Stimulated activated CD4-positive, alpha-beta T cell treated with anti-CD3 and anti-CD28 coated beads, TNF-alpha, amount 100 ng/mL, for 1 hour (primary cell): ENCODE measurements at places on chromosomes 12 and 14.
A peak's percentile ranks its signal among the peaks of the same experiment; 100 is the strongest.

DNA sequence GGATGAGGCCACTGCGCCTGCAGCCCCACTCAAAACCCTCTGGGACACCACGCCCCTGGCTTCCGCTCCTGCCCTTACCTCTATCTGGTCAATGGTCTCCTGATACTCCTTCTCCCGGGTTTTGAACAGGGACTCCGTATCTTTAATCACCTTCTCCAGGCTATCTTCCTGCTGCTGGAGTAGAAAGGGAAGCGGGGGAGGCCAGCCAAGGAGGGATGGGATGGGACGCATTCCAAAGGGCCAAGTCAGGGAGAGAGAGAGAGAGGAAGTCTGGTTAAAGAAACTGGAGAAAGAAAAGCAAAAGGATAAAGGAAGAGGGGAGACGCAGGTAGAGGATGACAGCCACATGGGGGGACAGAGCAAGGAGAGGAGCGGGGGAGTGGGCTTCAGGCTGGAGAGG lies 7.9 kb downstream of the IFFO1 start:
- no peak for DNase-seq

- DNase-seq: no peak
Observed at GRCh38 chr12:65496617-65497016, 218.1 kb downstream of the MSRB3 start.

- no peak for DNase-seq
Observed at GRCh38 chr12:120094485-120094884, 22.1 kb downstream of the RAB35 start.

- no peak for DNase-seq
Observed at GRCh38 chr12:75694534-75695268, 183.3 kb upstream of the KRR1 start.

DNA sequence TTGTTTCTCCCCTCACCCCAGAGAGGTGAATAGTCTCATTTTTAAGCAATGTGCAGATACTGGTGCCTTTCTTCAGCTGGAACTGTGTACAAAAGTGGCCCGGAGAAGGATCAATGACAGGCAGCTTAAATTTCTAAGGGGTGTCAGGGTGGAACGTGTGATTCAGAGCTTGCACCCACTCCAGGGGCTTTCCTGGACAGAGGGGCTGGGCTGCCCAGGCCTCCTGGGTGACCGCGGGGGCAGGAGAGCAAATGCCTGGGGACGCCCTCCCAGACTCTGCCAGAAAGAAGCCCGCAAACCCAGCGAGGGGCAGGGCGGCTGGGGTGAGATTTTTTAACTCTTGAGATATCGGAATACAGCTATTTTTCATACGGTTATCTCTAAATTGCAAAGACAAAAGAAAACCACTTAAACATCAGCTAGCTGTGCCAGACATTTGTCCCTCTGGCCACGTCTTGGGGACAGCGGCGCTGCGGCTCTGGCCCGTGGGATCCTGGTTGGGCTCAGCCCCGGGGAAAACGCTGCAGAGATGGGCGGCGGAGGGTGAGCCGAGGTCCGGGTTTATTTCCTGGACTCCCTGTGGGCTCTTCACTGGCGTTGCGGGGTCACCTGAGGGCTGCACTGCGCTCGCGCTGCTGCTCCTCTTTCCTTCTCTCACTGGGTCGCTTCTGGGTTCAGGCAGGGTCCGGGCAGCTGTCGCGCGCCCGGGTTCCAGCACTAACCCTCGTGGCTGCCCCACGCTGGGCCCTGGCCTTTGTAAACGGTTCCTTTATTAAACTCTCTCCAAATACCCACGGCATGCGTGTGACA lies 35.8 kb downstream of the NFKBIA start:
- no peak for DNase-seq

DNA sequence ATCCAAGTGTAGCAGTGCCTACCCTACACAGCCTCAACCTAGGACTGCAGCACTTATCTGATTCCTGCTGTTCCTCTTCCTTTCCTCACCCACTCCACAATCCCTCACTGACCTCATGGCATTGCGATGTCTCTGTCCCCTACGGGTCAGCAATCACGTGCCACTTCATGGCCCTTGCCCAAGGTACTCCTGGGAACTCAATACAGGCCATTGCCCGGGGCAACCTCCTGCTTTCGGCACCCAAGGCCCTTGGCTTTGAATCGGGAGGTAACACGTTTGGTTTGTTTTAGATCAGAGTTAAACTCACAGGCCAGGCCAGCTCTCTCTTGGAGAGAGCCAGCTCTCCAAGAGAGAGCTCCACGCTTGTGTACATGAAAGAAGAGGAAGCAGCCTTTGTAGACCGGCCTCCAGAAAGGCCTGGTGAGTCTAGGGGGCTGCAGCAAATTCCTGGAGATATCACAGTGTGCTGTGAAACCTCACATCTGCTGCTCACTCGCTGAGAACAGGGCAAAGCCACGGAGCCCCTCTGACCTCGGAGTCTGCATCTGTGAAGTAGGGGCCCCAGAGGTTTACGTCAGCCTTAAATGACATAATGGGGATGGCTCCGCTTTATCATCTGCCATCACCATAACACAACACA lies 12.2 kb downstream of the CLMN start:
- DNase-seq: no peak

DNA sequence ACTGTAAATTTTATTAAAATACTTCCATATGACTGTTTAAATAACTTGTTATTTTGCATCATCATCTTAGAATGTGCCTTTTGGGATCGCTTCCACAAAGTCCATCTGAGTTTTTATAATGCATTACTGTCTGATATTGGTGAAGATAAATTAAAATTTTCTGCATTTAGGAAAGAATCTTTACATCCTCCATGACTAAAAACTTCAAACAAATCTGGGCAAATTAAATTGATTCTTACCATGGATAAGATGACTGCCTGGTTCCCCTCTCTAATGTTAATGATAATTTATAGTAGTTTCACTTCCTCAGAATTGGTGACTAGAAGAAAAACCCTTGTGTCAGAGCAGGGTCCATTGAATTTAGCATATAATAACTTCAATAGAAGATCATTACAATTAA lies 94.7 kb upstream of the SLC38A4 start:
- no peak for DNase-seq

- DNase-seq: no peak
Observed at GRCh38 chr12:109378569-109378968, 30.9 kb downstream of the MYO1H start.

DNA sequence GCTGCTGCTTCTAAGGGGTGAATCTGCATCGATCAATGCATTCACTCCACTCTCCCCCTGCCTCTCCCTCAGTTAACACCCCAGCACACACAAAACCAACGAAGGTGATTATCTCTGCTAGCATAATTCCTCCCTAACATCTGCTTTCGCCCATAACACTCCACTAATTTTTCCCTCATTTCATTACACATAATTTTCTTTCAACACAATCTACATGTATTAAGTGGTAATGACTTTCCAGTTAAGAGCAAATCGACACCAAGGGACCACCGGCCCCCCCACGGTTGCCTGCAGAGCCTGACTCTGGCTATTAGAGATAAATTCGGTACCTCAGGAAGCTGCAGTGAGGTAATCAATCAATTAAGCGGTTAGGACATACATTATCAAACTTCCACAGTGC lies 1115.6 kb downstream of the BCL11B start:
- no peak for DNase-seq

DNA sequence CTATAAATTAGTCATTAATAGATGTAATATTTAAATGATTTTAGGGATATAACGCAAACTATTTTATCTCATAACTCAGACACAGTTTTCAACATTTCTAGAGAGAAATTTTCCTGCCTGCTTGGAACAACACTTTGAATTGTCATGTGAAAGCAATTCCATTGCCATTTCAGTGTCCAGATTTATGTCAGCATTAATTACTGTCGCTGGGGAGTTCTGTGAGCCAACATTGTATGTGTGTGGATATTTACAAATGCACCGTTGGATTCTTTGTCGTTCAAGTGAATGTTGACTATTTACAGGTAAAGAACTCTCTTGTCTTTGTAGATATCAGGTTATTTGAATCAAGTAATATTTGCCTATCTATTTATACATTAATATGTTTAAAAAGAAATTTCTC lies 465.3 kb upstream of the RGS6 start:
- DNase-seq: no peak

DNA sequence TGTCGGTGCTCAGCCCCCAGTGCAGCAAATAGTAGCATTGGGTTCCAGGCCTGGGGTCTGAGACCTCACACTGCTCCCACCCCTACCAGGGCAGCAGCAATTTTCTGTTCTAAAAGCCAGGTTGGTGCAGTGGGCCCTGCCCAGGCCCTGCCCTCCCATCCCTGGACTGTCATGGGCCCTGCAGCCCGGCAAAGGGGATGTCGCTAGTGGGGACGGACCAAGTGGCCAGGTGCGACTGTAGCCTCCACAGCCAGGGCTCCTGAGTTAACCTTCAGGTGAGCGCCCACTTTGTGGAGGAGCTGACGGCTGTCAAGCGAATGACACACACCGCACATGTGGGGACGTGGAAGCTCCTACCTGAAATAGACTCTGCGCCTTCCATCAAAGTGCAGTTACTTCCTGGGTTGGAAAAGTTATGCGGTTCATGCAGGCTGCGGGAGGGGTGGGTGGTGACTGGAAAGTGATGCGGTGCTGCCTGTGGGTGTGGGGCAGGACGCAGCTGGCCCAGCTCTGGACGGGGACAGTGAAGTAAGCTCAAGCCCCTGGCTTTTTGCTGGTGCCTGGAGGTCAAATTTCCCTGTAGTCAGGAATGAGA lies 1.5 kb downstream of the INF2 start:
- DNase-seq: no peak

DNA sequence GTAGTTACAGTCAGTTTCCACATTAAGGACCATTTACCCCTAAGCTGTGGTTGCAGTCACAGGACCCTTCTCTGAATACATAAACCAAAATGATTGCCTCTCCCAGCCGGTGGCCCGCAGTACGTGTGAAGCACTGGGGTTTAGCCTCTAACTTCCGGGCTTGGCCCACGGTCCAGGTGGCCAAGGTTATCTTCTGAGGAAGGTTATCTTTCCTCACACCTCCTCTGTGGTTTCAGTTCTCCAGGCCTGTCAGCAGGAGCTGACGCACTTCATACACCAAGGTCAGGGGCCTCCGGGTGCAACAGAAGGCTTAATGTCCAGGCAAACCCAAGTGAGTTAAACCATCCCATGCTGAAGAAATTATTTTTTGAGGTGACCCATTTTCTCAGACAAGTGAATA lies 291.0 kb upstream of the FKBP4 start:
- DNase-seq: no peak

- peak; percentile 72 for DNase-seq
Observed at GRCh38 chr14:70972107-70972976, 65.1 kb downstream of the PCNX1 start.

GRCh38 chr12:31325524-31325875 lies 450 bp downstream of the SINHCAF start:
- peak; percentile 0 for DNase-seq

DNA sequence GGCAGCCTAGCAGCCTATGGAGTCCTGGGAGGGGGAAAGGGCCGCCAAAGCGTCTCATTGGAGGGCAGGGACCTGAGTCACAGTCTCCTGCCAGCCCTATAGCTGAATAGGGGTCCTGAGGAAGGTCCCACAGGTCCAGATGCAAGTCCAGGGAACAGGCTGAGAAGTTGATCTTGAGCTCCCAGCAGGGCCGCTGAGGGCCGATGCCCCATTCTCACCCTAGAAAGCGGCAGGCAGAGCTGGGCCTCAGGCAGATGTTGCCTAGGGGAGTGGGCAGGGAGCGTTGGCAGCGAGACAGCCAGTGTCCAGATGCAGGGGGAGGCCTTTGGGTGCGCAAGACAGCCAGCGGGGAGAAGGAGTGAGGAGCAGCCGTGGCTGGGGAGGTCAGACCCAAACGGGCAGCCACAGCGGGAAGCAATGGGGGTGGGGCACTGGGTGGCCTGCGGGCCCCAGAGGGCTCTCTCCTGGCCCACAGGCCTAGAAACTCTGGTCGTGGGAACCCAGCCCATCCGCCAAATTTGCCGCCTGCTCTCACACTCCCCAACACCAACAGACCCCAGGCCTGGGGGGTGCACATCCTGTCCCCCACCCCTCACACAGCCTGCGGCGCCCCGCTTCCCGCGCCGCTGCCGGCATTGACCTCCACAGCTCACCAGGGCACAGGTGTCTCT lies 1.1 kb downstream of the HDAC7 start:
- no peak for DNase-seq

DNA sequence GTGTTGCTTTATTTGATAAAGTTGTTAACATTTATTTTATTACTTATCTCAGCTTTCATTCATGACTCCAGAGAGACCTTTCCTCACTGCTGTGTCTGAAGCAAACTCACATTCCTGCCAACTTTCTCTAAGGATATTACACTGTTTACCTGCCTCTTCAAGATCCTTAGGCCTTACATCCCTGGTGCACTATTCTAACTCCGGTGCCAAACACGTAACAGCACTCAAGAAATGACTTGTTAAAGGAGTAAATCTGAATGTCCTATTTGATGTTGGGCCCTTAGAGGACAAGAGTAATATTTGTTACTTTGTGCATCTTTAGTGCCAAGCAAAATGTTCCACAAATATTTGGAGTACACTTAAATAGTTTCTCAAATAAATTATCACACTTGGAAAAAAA lies 324.1 kb upstream of the FLRT2 start:
- DNase-seq: no peak
